Stimulated activated CD4-positive, alpha-beta T cell treated with anti-CD3 and anti-CD28 coated beads, TNF-alpha, amount 100 ng/mL, for 1 hour (primary cell): ENCODE measurements at places on chromosomes 6 and 20.

DNA sequence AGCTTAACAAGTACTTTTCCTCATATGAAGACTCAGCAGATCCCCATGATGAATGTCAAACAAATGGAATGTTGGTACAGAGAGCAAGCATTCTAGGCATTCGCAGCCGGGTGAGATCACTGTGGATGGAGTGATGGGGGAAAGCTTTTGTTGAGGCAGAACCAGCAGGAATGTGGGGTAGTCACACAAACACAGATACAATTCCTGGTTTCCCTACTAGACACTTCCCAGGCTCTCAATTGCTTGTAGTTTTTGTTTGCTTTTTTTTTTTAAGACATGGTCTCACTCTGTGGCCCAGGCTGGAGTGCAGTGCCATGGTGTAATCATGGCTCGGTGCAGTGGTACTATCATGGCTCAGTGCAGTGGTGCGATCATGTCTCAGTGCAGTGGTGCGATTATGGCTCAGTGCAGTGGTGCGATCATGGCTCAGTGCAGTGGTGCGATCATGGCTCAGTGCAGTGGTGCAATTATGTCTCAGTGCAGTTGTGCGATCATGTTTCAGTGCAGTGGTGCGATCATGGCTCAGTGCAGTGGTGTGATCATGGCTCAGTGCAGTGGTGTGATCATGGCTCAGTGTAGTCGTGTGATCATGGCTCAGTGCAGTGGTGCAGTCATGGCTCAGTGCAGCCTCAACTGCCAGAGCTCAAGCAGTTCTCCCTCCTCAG, 15.4 kb upstream of the IER3 start:
- no peak for DNase-seq

DNA sequence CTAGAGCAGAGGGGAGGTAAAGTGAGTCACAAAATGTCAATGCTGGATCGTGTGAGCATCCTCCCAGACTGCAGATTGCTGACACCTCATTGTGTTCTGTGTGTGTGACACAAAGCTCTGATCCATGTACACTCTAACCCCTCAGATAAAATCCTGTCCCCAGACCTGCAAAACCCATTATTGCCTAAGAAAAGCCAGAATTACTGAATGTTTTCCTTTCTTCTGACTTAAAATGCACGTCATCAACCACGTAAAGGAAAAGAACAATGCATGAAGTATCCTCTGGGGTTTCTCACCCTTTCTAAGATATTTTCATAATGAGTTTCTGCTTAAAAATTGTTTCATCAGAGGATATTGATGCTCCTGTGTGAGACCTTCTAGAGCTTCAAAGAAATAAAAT, 218.0 kb upstream of the PREP start:
- no peak for DNase-seq

DNA sequence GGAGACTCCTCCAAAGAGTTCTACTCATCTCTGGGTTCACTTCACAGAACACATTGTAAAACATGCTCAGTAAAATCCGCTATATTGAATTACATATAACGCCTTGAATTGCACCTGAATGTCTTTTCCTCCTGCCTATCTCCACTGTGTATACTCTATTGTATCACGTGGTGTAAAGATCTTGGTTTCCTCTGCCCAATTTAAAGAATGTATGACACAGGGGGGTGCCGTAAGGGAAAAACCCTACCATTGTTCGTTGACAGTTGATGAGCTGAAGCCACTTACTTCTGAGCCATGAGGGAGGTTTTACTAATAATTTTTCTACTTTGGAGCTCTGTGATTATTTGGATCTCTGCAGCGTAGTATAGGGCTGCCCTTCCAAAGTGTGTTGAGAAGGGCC, 6.0 kb downstream of the ASF1A start:
- DNase-seq, result no peak

- DNase-seq, result no peak
Observed at GRCh38 chr20:16608277-16608650, 35.0 kb upstream of the KIF16B start.

- DNase-seq, result no peak
Observed at GRCh38 chr6:4270776-4271175, 135.4 kb upstream of the ECI2 start.

GRCh38 chr20:15069355-15069754, 731.9 kb upstream of the FLRT3 start:
- no peak for DNase-seq

DNA sequence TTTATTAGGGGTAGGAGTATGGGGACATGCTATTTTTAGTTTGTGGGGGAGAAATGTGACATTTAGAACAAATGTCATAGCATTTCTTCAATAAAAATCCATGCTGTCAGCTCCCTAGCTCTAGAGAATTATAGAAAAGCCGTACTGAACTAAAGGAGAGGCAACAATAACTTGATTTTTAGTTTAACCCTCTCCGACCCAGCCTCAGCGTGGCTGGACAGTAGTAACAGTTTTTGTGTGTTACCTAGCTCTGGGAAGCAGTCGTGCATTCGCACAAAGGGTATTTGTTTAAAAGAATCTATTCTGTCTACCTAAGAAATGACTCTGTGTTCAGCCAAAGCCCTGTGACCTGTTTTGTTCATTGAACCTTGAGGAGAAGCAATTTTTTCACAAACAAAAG, 442.4 kb upstream of the SOX4 start:
- DNase-seq, result no peak

GRCh38 chr6:20180935-20181334, 31.3 kb downstream of the MBOAT1 start:
- no peak for DNase-seq

- no peak for DNase-seq
Observed at GRCh38 chr20:50242863-50243609, 52.4 kb downstream of the CEBPB start.

DNA sequence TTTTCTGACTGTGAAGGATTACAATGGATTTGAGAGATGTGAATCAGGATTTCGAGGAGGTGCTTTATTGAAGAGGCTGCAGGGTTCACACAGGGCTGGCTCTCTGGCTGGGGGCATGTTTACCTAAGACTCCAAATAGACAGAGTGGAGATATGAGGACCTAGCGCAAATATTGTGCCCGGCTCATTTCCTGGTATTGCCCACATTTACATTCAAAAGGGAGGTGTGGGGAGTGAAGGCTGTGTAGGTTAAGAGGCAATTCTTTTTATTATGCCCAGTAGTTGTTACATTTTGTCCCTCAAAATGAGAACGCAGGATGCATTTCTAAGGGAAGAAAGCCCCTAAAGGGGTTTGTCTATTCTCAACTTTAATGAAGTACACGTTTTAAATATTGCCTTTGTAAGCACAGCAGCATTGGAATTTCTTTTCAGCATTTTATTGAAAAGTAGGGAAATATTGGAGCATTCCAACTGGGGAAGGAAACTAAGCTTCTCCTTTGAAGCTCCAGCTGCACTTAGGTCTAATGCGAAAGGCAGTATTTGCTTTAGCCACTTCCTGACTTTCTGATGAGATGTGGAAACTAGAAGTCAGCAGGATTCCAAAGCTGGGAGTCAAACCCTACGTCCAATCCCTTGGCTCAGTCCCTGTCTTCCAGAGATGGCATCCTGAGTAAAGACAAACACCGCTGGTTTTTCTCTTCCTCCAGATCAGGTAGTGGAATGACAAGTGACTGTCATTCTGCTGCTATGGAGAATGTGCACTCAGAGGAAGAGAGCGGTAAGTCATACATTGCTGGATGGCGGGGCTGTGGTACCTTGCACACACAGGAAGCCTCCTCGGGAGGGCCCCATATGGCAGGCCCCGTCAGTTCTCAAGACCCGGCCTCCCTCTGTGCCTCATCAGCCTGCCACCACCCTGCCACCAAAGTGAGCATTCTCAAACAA, 70.7 kb downstream of the MYB start:
- DNase-seq, result no peak

DNA sequence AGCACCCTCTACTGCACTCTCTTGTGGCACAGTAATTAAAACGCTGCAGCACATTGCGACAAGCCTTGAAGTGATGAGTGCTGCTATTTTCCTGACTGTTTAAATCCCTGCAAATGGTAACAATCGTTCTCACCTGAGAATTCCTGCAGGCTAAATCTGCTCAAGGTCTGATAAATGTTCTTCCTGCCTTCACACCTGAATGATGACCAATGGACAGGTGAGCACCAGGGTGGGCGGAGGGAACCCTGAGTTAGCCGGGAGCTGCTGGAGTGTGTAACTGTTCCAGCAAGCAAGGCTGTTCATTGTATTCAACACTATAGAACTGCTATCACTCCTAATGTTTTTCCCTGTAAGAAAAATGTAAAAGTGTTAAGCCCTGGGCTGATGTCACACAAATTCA, 4.0 kb downstream of the DACT2 start:
- no peak for DNase-seq

DNA sequence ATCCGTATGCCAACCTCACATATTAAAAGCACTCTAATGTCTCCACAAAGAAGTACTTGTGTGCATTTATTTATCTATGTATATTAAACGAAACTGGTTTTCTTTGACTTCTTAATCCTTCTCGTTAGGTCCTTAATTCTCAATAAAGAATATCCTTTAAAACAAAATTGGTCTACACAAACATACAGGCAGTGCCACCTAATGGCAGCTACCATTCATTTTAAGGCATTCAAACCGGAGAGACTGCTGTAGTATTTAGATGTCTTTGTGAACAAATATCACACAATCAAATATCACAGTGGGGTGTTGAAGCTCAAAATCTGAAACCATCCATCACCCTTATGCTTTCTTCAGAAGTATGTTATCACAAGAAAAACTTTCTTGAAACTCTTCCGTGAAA, 96.6 kb upstream of the IRAK1BP1 start:
- DNase-seq, result no peak

GRCh38 chr20:42082611-42083010, 464.4 kb upstream of the CHD6 start:
- DNase-seq, result no peak

DNA sequence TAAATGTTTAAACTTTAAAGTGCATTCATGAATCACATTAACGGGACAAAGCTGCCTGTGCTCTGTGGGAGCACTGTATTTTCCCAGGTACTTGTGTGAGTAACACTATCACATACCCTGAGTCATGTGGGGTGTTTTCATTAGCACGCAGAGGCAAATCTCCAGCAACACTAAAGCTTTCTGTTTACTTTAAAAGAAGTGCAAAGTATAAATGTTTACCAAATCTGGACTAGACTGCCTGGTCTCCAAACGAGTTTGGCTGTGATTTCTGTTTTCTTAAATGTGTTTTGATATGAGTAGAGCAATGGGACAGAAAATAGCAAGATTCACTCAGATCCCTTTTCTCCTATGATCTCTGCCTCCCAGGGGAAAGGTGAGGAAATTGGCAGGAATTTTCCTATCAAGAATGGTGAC, 28.8 kb upstream of the RIPPLY2 start:
- no peak for DNase-seq

DNA sequence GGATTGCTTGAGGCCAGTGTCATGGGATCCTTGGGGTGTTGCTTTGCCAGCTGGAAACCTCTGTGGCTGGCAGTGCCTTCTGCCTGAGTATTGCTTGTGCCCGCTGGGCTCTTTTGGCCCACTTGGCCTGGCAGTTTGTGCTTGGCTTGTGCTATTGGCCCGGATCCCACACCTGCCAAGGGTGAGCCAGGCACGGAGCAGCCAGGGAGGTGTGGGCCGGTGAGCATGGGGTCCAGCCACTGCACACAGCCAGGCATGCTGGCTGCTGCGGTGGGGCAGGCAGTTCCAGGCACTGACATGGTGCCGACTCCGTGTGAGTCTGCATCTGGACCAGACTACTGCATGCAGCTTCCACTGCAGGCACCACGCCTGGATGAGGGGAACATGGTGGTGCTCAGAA, 62.5 kb upstream of the SYNCRIP start:
- DNase-seq, result no peak

DNA sequence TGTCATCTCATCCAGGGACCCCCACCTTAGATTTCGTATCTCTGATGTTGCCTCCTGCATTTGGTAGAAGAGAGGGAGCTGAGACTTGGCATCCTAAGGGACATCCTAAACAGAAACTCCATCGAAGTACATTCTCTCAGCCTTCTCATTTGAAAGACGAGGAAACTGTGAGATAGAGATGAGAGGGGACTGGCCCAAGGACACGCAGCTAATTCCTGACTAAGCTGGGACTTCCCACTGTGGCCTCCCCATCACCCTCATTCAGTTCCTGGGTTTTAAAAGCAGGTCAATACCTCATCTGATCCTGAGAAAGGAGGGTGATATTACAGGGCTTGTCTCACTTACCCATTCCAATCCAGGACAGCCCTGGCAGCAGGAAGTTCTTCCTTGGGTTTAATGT, 855 bp upstream of the WFDC5 start:
- no peak for DNase-seq

GRCh38 chr6:159985296-159985945, 16.5 kb downstream of the IGF2R start:
- DNase-seq, result no peak

- no peak for DNase-seq
Observed at GRCh38 chr6:128161839-128162238, 261.0 kb upstream of the THEMIS start.

GRCh38 chr6:109477184-109477583, 5.8 kb downstream of the ZBTB24 start:
- no peak for DNase-seq

DNA sequence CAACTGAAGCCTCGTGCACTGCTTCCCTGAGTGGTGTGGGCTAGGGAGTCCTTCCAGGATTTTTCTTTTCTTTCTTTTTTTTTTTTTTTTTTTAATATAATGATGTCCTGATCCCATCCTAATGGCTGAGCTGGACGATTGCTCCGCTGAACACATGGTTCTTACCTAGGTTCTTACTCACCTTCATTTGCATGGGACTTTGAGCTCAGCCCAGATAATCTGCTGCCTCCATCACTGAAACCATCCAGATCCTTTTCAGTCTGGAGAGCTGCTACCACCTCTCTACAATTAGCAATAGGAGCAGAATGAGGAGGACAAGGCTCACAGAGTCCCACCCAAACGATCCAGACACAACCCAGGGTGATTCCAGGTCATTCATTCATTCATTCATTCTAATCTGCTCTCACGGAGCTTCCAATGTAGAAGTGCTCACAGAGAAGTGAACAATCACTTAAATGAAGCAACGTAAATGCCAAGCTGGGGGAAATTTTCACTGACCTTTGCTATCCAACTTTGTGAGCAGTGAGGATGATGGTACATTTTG, 246.3 kb upstream of the RREB1 start:
- no peak for DNase-seq

DNA sequence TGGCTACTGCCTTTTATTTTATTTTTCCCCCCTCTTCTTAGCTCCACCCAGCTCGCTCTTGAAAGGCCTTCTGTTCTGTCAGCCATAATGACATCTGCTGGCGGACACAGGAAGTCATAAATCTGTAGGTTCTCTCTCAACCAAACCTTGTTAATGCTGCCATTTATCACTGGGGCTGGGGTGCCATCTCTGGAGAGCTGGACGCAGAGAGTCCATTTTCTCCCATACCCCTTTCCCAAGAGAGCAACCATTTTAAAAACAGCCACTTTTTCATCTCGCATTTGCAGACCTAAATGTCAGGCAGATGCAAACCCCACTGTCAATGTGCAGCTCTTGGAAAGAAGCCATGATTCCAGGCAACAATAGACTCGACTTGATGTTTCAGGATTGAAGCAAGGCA, 13.0 kb upstream of the TSHZ2 start:
- no peak for DNase-seq
